Activated naive CD4-positive, alpha-beta T cell (primary cell): ENCODE measurements at places on chromosomes 6 and 20.

DNA sequence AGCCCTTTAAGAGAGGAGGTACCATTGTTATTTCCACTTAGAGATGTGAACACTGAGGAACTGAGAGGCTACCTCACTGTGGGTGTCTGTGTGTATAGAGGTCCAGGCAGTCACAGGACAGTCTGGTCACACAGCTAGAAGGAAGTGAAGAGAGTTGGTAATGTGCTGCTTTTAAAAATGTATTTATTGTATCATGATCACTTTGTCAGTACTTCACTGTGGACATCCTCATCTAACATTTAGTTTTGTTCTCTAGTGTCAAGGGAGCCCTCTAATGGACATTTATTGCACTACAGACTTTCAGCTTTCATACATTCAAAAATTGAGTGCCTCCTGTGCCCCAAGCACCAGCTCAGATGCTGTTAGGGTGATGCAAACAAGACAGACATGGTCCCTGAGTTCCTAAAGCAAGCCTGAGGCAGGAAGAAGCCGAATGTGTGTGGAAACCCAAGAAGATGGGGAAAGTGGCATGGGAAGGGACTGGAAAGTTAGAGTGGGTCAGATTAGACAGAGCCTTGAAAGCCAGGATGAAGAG lies 123.0 kb downstream of the SLC16A10 start:
- no peak for DNase-seq

DNA sequence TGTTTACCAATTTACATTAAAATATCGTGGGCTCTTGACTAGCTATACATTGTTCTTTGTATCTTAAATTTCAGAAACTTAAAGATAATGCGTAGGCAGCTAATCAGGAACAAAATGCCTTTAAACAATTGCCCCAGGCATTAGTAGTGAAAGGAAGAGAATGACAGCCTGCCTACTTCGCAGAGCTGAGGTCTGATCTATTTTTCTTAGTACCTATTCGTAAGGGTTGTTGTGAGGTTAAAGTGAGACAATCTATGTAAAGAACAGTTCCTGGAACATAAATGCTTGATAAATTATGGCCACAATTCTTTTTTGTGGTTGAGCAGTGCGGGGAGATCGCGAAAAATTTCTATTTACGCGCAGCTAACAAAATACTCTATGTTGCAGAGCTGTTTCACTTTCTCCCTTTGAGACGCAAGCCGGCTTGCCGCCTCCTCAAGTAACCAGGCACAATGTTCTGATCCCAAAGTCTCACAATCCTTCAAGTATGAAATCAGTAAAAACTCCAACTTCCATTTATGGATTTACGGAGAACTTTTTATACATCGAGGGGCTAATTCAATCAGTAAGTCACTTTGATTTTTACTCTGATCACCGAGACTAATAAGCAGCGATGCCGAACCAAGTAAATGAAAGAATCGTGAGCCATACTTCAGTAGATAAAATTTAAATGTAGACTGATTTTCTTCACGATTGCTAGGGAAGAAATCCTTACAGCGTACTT lies 878 bp upstream of the PNRC1 start:
- peak; percentile 5 for DNase-seq

DNA sequence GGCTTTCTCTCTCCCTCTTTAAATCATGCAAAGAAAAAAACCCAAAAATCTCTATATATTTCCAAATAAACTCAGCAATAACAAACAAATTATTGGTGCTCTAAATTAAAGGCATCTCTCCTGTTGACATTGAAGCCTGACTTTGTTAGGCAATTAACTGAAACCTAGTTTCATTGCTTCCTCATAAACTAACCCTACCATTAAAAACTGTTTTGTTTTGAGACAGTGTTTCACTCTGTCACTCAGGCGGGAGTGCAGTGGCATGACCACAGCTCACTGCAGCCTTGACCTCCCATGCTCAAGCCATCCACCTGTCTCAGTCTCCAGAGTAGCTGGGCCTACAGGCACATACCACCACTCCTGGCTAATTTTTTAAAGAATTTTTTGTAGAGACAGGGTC lies 34.9 kb downstream of the PIGU start:
- no peak for DNase-seq

DNA sequence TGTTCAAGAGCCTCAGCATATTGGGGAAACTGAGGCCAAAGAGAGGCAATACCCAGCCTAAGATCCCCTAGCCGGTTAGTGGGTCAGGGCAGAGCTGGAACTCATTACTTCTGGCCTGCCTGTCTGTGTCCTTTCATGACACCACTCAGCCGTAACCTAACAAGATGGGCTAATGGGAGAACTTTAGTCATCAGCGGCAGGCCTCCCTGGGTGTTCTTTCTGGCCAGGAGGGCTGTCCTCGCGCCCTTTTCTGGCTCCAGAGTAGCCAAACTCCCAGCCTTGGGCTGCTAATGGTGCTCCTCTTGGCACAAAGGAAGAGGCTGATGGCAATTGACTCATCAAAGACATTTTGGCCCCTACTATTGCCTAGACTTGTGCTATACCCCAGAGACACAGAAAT lies 76.6 kb downstream of the NCR2 start:
- DNase-seq = no peak

- DNase-seq = no peak
Observed at GRCh38 chr6:70717038-70717801, 49.5 kb downstream of the SMAP1 start.

- no peak for DNase-seq
Observed at GRCh38 chr6:100464903-100465700, at the start of gene SIM1. SIM1 (minus strand) TSS chr6:100464921; CDS start chr6:100463468, 1,453 bp downstream.

GRCh38 chr20:20341371-20341770 lies 26.5 kb upstream of the INSM1 start:
- no peak for DNase-seq
